ENCODE measurements at places on chromosomes 11 and 22. TPM values are rescaled to one million over a fixed set of nuclear protein-coding genes. Genes with fewer than 3 reads are reported as not detected.

- no peak for DNase-seq
Observed at GRCh38 chr11:59069087-59069486, 17.0 kb upstream of the GLYATL1B start.

- peak; percentile 66 for DNase-seq
Observed at GRCh38 chr22:32539631-32540421, 65.2 kb downstream of the FBXO7 start.

DNA sequence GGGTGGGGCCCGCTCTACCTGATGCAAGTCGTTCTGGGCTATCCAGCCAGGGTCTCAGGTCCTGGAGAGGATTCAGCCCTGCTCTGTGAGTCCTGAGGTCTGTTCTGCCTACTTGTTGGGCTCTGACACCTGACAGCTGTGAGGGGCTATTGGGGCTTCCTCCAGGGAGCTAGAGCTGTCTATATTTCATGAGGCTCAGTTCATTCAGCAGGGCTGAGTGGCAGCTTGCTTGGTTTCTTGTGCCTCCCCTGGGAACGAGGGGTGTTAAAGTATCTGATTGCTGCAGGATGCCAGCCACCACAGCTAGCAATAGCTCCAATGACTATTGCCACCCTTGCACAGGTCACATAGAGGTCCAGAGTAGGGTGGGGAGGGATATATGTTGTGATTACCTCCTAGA, 26.7 kb downstream of the INSC start:
- no peak for DNase-seq

- DNase-seq, result no peak
Observed at GRCh38 chr11:110134110-110134509, 40.9 kb downstream of the ZC3H12C start.

GRCh38 chr22:17570851-17571631, 7.7 kb downstream of the SLC25A18 start:
- DNase-seq, result peak; percentile 61

The CCDC87 gene
- total RNA-seq, result 0.34 TPM

The RIMBP3B gene
- total RNA-seq, result 0.64 TPM

All from LHCN-M2 (cell line).